ENCODE measurements at places on chromosomes 5 and 9.

GRCh38 chr5:11588803-11589202 lies 315.4 kb downstream of the CTNND2 start:
- no peak for DNase-seq

DNA sequence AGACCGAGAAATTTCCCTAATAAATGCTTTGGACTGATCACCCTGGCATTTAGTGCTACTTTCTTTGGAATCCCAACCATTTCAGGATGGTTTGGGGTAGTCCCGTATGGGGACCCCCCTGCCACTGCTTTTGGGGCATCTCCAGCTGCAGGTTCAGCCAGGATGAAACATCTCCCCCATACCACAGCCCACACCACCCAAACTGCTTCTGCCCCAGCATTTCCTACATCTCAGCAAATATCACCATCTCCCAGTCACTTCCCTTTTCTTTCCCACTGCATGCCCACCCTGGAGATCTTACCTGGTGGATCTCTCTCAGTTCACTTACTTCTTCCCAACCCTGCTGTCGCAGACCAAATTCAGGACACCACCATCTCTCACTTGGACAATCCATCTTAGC lies 4.8 kb upstream of the P4HA2 start:
- no peak for DNase-seq

GRCh38 chr9:98867103-98867428 lies 59.6 kb downstream of the GALNT12 start:
- DNase-seq: no peak

- no peak for DNase-seq
Observed at GRCh38 chr9:7653262-7653661, 146.3 kb downstream of the DMAC1 start.

- DNase-seq: no peak
Observed at GRCh38 chr9:93258818-93259489, 75.0 kb downstream of the WNK2 start.

GRCh38 chr5:81849770-81850367 lies 99.0 kb upstream of the SSBP2 start:
- DNase-seq: no peak

DNA sequence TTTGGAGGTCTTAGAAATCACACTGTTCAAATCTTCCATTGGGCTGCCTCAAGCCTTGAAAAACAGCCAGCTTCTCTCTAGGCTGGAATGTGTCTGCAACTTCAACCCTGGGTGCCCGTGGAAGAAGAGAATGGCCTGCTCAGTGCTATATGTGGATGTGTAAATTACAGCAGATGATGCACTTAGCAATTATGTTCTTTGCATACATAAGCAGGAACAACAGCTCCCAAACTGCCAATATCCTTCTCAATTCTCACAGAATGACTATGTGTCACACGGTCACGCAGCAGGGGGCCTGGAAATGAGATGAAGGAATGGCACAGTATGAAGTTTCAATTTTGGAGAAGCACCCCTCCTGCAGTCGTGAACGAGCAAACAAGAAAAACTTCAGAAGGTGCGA lies 175.2 kb upstream of the SMARCA2 start:
- DNase-seq: no peak

DNA sequence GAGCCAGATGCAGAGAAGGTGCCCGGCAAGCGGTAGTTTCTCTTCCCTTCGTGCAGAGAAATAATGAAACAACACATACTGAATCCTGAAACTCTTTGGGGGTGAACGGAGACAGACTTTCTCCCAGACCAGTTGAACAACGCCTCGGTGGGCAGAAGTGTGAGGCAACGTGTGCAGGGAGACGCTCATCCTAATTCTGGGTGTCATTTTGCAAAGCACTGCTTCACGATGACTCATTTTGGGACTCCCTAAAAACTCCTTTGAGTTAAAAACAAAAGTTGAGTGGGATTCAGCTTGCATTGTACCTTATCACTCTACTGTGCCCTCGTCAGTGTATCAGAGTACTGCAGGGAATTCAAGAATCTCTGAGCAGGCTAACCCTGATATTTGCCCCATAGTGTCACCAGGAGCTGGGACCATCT lies 3.5 kb upstream of the NEK6 start:
- DNase-seq: peak; percentile 17

GRCh38 chr5:125227333-125228095 lies 481.1 kb upstream of the ZNF608 start:
- DNase-seq: no peak

GRCh38 chr5:154898210-154898609 lies 39.8 kb downstream of the CNOT8 start:
- DNase-seq: no peak

DNA sequence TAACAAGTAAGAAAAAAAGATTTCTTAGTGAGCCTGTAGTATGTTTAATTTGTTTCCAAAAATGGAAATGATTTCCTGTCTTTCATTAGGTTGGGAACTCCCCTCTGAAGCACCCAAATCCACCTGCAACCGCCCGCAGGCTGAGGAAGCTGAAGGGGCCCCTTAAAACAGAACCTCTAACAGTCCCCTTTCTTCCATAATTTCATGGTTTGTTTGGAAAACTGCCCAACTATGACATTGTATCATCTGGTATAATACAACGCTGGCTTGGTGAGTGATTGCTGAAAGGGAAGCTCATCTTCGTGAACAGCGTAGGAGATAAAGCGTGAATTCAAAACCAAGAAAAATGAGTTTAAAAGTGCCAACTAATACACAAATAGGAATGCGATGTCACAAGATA lies 215.5 kb downstream of the FSTL4 start:
- no peak for DNase-seq

DNA sequence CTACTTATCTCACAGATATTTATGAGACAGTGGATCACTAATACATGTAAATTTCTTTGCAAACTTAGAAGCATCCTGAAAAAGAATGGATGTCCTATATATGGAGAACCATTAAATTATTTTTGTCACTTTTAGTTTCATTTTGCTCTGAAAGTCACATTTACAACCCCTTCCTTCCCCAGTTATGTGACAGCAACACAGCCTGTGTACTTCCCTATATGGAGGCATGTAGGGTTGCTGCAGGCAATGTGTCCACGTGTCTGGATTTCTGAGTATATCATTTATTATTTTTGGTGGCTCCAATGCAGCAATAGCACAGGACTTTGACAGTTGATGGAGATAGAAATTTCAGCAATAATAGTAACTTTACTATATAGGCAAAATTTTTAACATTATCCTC lies 156.4 kb downstream of the ST8SIA4 start:
- no peak for DNase-seq

- DNase-seq: no peak
Observed at GRCh38 chr5:120874081-120874862, 410.2 kb downstream of the PRR16 start.

DNA sequence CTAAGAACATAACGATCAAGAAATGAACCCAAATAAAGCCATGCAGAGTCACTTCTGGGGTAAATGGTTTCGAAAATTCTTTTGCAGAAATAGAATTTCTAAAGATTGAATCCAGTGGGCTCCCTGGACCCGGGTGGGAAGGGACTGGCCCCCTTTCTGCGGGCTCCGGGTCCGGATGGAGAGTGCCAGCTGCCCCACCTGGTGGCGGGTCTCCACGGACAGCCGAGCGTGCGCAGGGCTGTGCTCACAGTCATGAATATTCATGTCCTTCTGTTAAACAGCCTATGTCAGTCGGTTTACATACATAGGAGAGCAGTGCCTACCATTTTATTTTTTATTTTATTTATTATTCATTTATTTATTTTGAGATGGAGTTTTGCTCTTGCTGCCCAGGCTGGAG lies 4.7 kb upstream of the PPP1R26 start:
- no peak for DNase-seq

DNA sequence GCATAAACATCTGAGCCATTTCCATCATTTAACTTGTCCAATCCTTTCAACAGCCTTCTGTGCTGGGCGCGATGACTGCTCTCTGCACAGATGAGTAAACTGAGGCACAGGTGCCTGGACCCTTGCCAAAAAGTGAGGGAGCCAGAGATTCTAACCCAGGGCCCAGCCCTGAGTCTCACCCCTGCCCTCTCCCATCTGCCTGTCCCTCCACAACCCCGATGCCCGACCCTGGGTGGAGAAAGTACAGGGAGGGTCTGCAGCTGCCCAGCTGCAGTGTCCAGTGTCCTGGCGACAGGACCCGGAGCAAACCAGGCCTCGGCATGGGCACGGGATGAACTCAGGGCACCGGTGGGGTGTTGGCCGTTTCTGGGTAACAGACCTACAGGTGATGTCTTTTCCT lies 39.6 kb upstream of the CLPTM1L start:
- DNase-seq: no peak

GRCh38 chr9:136538599-136539426 lies 7.0 kb downstream of the NOTCH1 start:
- DNase-seq: no peak

- peak; percentile 48 for DNase-seq
Observed at GRCh38 chr9:78031893-78032729, 500 bp upstream of the GNAQ start.

GRCh38 chr5:77319117-77319804 lies 108.8 kb downstream of the PDE8B start:
- DNase-seq: no peak
